ENCODE measurements at places on chromosomes 6 and 20.
A peak's percentile ranks its signal among the peaks of the same experiment; 100 is the strongest.

DNA sequence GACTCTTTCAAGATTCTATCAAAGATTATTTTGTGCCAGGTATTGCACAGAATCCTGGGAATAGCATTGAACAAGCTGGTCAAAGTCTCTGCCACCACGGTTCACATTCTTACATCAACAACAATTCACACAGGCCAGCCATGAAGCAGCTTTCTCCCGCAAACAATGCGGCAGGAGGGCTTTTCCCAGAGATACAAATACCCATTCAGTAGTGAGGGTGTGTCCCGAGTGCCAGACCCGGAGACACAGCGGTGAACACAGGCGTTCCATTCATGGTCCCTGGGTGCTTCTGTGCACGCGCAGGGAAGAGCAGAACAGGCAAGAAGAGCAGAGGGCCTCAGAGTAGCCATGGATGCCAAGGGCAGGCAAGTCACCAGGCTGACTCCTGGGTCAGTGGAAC, 83.3 kb upstream of the PDE10A start:
- DNase-seq, result no peak
- H3K4me1 ChIP-seq, result no peaks in the 10 kb centered on the region
- H3K4me3 ChIP-seq, result no peak overlapping the region
- H3K36me3 ChIP-seq, result no peaks in the 10 kb centered on the region
- H3K27me3 ChIP-seq, result no peaks in the 10 kb centered on the region

DNA sequence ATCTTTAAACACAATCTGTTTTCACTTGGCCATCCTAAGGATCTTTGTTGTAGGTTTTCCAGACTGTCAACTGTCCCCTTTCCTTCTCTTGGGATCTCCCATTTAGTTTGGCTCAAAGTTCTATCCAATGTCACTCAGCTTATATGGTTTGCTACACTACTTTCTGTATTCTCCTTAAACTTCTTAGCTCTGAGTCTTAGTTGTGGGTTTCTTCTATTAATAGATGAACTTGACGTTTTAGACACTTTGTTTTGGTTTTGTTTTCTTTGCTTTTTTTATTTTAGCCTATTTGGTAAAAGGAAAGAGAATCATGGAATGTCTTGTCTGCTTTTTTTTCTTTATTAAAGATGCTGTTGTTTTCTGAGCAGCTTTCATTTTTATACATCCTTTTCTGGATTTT, 11.4 kb downstream of the RMND1 start:
- H3K36me3 ChIP-seq, result peaks cover 2% of the 10 kb centered on the region
- H3K27ac ChIP-seq, result peak overlapping the region; percentile 9
- no peaks in the 10 kb centered on the region for H3K27me3 ChIP-seq

- H3K27ac ChIP-seq, result no peak overlapping the region
- no peaks in the 10 kb centered on the region for H3K36me3 ChIP-seq
- no peak for DNase-seq
- peaks cover under 1% of the 10 kb centered on the region for H3K27me3 ChIP-seq
- peaks cover 8% of the 10 kb centered on the region for H3K4me1 ChIP-seq
Measured at GRCh38 chr20:45817376-45818194, 5.1 kb downstream of the UBE2C start.

DNA sequence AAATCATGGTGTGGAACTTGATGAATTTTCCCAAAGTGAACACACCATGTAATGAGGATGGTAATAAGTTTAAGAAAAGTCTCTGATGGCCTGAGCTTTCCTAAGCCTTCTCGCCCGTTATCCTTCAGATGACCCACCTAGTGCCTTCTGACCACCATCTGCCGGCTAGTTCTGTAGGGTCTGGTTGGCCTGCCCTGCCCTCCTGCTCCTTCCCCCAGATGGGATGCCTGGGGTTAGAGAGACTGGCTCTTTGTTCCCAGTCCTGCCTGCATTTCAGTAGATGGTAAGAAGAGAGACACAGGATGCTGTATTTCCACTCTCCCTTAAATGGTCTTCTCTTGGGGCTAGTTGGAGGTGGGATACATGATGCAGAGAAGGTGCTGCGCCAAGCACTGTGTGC, 43.0 kb downstream of the TIAM2 start:
- DNase-seq, result no peak
- H3K36me3 ChIP-seq, result no peaks in the 10 kb centered on the region
- H3K4me1 ChIP-seq, result no peaks in the 10 kb centered on the region

Measured in natural killer cell (primary cell).